Caki2 (cell line): ENCODE measurements at places on chromosomes 6 and 20. TPM values are rescaled to one million over a fixed set of nuclear protein-coding genes. Genes with fewer than 3 reads are reported as not detected.

The SAMD5 gene
- total RNA-seq, result 6.9 and 8.6 TPM in 2 replicates

The BFSP1 gene
- 26.7 and 37.0 TPM in 2 replicates for total RNA-seq

The SLC22A3 gene
- total RNA-seq, result 2.4 and 2.5 TPM in 2 replicates

The TPBG gene
- total RNA-seq, result 26.5 and 28.9 TPM in 2 replicates

The VTA1 gene
- total RNA-seq, result 68.3 and 78.5 TPM in 2 replicates

GRCh38 chr20:59514554-59514953 lies 89.8 kb upstream of the PHACTR3 start:
- no peak for DNase-seq

- peak; percentile 85 for DNase-seq
Measured at GRCh38 chr6:106512048-106512967, 117.0 kb downstream of the RTN4IP1 start.

DNA sequence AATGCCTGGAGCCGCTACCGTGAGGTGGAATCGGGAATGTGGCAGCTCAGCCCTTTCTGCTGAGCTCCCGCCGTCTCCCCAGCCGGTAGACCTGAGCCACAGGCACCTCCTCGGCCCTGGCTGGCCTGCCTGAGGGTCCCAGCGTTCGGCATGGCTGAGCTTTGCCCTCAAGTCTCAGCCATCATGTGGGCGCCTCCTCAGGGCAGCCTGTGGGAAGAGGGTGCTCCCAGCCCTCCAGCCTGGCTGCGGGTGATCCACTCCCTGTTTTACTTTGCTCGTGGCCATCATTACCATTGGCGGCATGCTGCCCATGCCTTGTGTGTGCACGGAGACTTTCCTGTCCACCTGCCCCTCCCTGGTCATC lies 329.7 kb downstream of the CDH4 start:
- no peak for DNase-seq

DNA sequence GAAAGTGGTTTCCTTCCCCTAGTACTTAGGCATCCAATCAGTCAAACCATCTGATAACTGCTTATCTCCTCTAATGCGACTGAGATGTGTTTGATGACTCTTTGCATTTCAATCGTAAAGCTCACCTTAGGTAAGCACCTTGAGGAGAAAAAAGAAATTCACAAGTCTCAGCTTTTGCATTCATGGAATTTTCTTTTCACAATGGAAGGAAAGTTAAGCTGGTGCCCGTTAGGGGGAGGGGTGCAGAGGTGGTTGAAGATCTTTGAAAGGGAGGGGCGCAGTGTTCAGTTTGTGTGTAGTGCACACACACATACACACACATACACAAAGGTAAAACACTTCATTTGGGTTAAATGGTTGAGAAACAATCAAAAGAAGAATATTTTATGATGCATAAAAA lies 87.1 kb upstream of the SALL4 start:
- DNase-seq, result no peak

DNA sequence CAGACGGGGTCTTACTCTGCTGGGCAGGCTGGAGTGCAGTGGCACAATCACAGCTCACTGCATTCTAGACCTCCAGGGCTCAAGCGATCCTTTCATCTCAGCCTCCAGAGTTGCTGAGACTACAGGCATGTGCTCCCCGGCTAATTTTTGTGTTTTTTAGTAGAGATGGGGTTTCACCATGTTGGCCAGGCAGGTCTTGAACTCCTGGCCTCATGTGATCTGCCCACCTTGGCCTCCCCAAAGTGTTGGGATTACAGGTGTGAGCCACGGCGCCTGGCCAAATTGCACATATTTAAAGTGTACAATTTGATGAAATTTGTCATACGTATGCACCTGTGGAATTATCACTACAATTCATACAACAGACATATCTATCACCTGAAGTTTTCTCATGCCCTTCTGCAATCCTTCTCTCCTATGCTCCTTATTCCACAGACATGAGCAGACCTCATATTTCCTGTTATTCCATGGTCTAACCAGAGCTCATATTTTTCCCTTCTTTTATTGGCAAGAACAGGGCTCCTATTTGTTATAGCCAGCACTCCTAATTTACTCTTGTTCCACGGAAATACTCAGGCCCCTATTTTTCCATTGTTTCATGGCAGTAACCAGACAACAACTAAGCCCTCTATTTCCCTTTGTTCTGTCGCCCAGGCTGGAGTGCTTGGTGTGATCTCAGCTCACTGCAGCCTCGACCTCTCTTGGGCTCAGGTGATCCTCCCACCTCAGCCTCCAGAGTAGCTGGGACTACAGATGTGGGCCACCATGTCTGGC lies 2.2 kb upstream of the CSTL1 start:
- no peak for DNase-seq

- no peak for DNase-seq
Measured at GRCh38 chr6:20577173-20577688, 43.0 kb downstream of the CDKAL1 start.

- peak; percentile 91 for DNase-seq
Measured at GRCh38 chr20:50561379-50562078, 51.3 kb downstream of the PTPN1 start.
